Testis (tissue), 5 donors: ENCODE measurements at places on chromosomes 13 and 19.
A peak's percentile ranks its signal among the peaks of the same experiment; 100 is the strongest.

GRCh38 chr13:44017756-44018309 is 138.1 kb downstream of the LACC1 start:
- DNase-seq: no peak

- DNase-seq: peak; percentile 57
Measured at GRCh38 chr19:4524808-4525562, 6.7 kb upstream of the PLIN4 start.

DNA sequence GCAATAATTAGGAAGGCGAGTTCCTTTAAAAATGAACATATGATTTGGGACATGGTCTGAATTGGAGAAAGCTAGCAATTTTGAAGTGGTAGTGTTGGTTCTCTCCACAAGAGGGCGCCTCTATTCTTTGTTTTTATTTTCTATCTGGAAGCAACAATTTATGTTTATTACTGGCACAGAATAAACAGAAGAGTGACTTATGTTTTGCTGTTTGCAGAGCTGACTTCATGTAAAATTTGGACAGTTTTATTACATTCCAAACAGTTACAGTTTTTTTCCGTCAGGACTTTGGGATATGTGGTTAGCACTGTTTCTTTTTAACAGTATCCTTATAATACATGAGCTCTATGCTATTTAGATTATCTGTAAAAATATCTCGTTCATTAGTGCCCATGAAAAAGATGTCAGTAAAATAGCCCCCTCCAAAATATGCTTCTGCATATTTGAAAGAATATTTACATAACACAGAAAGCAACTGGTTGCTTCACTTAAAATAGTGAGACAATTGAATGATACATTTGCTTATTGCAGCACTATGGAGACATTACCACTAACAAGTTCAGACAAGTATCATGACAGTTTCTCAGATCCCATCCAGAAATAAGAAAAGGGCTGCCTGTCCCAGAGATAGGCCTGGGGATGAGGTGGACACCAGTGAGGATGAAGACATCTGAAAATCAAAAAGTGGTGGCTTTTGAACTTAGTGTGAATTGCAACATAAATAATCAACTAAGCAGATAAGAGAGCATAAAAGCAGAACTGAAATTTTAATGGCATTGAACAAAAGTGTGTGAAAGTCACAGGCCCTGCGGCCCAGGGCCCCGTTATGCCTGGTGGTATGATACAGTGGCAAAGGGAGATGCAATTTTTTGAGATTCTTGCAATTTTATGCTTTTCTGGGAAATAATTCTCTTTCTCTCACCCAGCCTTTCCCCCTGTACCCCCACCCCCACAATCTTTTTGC is 32.3 kb upstream of the FGF9 start:
- peak; percentile 54 for DNase-seq

- DNase-seq: no peak
Measured at GRCh38 chr19:55902080-55902751, 29.9 kb downstream of the NLRP13 start.

- no peak for DNase-seq
Measured at GRCh38 chr13:76796851-76797250, 89.4 kb downstream of the KCTD12 start.

DNA sequence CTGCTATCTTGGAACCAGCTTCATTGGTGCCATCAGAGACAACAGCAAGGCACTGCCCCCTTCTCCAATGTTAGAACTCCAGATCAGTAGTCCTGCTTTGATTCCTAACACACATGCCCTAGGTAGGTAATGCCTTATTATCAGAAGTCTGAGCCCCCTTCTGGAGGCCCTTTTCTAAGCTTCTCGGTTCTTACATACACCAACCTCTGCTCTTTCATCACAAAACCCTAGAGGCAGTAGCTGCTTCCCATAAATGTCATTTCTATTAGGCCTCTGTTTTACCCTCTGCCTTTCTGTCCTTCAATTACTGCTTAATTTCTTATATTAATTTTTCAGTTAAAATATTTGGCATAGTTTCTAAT is 65.3 kb upstream of the KLHL1 start:
- DNase-seq: no peak

- DNase-seq: no peak
Measured at GRCh38 chr13:45412274-45413049, 5.7 kb downstream of the SLC25A30 start.

DNA sequence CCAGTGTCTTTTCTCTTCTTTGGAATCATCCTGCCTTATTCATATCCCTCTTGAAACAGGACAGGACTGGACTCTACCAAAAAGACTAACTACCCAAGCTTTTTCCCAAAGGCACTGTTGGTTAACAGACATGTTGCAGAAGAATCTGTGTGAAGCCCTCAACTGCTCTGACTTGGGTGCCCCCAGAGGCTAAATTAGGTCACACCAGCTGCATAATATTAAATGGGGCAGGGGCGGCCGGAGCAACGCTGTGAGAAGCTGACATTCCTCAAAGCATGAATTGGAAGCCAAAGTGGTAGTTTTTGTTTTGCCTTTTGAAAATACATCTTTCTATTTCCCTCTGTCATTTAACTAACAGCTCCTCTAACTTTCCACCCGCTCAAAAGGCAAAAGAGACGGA is 185.9 kb downstream of the LHFPL6 start:
- no peak for DNase-seq

DNA sequence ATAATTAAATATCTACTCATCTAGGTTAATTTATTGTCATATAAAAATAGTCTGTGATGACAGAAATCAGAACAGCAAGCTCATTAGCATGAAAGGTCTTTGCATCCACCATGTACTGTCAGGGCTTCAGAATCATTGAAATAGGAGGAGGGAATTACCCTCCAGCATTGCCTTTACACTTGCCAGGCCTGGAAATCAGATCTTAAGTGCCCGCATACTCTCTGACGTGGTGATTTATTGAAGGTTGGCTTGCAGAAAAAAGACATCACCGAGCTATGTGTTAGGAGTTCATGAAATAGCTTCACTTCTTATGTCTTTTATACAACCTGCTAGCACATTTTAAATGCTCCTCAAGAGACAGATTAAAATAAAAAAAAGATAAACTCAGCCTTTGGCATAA is 661.7 kb upstream of the SLITRK1 start:
- no peak for DNase-seq

- DNase-seq: peak; percentile 35
Measured at GRCh38 chr19:12769689-12770088, 5.7 kb downstream of the HOOK2 start.

DNA sequence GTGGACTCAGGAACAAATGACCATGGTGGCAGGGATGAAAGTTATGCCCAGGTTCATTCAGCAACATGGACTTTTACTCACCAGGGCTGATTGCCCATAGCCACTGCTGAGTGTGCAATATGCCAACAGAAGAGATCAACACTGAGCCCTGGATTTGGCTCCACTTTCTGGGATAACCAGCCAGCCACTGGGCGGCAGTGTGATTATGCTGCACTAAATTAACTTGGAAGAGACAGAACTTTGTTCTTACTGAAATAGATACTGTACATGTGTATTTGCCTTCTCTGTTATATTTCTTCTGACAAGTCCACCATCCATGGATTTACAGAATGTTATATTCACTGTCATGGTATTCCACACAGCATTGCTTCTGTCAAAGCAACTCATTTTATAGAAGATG is 257.4 kb downstream of the TDRD3 start:
- DNase-seq: peak; percentile 52

- DNase-seq: peak; percentile 20
Measured at GRCh38 chr13:54799621-54800226, 1771.1 kb downstream of the OLFM4 start.

DNA sequence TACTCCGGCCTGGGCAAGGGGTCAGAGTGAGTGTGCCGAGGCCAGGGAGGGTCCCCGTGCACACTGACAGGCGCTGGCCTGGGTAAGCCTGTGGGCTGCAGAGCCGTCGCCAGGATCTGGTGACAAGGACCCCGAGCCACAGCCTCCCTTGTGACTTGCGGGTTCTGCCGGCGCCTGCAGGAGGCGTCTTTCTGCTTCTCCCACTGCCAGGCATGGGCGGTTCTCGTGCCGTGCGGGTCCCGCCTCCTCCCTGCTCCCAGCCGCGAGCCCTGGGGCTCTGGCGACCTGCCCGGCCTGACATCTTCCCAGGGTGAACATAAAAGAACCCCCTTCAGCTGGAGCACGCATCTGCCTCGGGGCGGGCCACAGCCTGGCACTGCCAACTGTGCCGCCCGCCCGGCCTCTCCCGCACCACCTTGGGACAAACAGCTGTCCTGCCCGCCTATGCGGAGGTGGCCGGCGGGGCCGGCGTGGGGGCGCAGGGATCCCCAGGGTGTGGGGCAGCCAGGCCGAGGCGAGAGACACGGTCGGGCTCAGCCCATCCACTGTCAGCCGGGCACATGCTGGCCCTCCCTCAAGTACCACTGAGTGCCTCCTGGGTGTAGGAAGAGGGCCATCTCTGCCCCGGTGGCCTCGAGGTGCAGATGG is 1.5 kb upstream of the HCN2 start:
- peak; percentile 88 for DNase-seq

DNA sequence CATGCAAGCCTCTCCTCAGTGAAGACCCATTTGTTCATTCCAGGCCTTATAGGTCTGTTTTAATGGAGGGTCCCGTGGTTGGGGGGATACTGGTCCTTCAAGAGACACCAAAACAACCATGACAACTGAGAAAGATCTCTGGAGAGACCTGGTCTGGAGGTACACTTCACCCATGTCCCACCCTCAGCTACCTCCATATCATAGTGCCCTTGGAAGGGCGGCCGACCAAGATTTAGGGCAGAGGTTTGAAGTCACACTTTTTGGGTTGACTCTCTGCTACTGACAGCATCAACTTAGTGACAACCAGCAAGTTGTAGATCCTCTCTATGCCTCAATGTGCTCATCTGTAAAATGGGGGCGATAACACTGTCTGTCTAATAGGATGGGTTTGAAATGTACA is 177.3 kb downstream of the TSHZ3 start:
- no peak for DNase-seq

DNA sequence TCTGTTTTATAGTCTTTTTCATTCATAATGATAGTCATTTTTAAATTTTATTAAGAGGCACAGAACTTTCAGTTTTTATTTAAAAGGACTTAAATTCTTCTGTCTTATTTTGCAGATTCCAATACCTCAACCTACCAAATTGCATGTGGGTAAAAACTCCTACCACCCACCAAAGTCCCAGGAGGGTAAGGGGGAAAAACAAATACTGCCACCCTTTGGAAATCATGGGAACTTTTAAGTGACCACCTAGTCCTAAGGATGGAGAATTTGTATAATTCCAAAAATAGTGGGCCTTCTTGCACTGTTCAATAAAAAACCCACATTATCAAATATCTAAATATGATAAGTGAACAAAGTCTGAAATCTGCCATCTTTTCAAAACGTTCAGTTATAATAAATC is 9.7 kb downstream of the SUPT20H start:
- no peak for DNase-seq

GRCh38 chr13:110400786-110401533 is 93.9 kb downstream of the COL4A2 start:
- DNase-seq: no peak

DNA sequence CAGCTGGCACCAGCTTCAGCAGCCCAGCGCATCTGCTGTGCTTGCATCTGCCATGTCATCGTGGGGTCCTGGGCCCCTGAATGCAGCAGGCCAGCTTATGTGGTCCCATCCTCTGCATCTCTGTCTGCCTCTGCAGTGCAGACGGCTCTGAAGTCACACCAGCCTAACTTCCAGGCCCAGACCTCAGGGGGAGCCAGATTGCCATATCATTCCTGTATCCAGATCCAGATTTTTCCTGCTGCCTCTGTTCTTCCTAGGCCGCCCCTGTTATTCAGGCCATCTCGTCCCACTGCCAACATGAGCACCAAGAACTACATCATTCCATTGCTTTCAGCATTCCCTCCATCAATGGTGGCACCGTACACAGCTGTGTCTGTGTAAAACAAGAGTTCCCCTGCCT is 571.6 kb downstream of the UQCRFS1 start:
- no peak for DNase-seq

DNA sequence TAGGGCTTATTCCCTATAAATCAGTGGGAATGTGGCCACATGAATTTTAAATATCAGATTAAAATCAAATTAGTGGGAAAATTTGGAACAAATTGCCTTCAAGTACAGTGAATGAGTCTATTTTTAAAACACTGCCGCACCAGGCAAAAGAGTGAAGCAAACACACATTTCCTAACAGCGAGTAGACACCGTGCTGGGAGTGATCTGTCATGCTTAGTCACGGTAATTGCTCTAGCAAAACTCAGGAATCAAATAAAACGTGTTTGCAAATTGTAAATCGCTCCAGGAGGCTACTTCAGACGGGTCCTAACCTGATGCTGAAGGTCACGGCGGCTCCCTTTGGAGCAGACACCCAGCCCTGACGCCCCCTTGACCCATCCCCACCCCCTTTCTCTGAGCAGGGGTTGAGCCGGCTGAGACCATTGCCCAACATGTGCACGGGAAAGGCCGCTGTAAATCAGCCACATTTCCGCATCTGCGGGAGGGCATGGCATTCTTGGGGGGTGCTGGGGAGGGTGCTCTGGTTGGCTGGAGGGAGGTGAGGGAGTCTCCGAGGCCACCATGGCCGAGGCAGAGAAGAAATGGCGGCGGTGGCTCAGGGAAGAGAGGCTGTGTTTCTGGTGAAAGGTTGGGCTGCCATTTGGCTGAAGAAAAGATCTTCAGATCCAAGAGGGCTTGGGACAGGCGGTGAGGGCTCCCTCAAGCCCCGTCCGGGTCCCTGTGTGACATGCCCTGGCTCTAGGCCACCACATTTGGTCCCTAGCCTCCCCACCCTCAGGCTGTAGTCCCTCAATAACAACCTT is 8.9 kb downstream of the CEBPA start:
- no peak for DNase-seq

DNA sequence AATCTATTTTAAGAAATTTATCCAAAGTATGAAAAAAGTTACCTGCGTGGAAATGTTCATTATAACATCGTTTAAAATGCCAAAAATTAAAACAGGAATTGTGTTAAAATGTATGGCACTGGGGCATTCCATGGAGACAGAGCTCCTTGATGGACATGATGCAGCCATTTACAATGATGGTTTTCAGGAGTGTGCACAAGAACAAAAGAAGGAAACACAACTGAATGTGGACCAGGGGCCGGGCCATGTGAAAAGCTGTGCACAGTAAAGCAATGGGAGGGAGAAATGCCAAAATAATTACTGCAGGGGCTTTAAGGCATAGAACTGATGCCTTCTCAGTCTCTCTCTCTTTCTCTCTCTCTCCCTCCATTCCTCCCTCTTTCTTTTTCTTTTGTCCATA is 115.0 kb downstream of the ZNF536 start:
- no peak for DNase-seq

GRCh38 chr19:51663650-51664049 is 17.0 kb upstream of the SIGLEC14 start:
- no peak for DNase-seq
